ENCODE measurements at places on chromosomes 16 and 17.

- no peak for DNase-seq
Observed at GRCh38 chr17:47277921-47278320, 24.3 kb downstream of the ITGB3 start.

- DNase-seq = no peak
Observed at GRCh38 chr17:75077072-75077495, 10.7 kb upstream of the SLC16A5 start.

DNA sequence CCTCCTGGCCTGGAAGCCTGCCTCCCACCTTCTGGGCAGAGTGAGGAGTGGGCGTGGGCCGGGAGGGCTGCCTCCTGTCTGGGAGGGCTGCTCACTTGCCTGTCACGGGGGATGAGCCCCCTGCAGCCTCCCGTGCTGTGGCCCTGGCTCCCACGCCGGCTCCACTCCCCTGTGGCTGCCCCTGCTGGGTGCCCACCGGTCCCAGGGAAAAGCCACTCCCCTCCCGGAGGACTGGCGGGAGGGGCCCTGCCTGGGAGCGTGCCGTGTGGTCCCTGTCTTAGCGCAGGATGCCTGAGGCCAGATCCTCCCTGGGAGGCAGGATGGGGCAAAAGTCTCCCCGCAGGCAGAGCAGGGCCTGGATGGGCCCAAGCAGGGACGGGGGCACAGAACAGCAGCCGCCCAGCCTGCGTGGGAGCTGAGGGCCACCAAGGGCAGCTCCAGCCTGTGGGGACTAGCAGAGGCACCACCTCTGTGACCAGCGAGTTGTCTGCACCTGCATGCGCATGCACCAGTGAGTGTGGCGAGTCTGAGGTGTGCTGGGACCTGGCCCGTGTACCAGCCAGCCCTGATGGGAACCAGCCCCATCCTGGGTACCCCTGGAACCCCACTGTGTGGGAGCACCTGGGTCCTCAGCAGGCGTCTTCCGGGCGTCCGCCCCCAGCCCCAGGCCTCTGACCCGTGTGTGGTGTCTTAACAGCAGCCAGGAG, 339.9 kb downstream of the SEC14L1 start:
- DNase-seq = no peak

DNA sequence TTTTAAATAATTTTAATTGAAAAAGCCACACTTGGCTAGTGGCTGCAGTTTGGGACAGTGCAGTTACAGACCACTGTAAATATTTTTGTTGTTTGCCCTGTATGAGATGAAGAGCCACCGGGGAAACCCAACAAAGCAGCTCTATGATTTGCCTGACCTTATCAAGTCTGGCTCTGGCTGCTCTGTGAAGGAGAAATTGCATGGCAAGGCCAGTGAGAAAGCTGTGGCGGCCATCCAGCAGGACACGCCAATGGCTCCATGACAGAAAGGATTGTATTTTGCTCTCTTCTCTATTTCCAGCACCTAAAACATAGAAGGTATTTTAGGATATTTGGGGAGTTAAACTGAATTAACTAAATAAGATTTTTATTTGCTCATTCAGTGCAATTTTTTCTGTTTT, 330.0 kb upstream of the DYNLRB2 start:
- DNase-seq = no peak

DNA sequence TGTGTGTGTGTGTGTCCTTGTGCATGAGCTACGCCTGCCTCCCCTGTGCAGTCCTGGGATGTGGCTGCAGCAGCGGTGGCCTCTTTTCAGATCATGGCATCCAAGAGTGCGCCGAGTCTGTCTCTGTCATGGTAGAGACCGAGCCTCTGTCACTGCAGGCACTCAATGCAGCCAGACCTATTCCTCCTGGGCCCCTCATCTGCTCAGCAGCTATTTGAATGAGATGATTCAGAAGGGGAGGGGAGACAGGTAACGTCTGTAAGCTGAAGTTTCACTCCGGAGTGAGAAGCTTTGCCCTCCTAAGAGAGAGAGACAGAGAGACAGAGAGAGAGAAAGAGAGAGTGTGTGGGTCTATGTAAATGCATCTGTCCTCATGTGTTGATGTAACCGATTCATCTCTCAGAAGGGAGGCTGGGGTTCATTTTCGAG, 22.5 kb downstream of the STAT5A start:
- no peak for DNase-seq

- peak; percentile 7 for DNase-seq
Observed at GRCh38 chr17:181245-182049, at the start of gene DOC2B. Gene DOC2B (minus strand): TSS chr17:181650. CDS start chr17:181479, 171 bp downstream.

DNA sequence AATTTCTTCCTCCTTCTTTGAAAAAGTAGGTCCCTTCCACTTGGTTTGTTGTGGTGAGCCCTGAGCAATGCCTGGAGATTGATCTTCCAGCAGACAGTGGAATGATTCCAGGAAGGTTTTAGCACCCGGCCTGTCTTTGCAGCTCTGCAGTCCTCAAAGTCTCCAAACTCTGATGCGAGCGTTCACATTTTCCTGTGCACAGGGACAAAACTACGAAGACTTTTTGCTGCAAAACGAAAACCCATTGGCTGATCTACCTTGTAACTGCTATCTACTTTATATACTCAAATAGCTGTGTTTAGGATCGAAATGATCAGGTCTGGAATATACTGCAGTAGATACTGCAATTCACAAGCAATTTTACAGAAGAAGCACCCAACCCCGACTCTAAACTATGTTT, 21.7 kb downstream of the G6PC1 start:
- no peak for DNase-seq

- no peak for DNase-seq
Observed at GRCh38 chr17:67047382-67047781, 3.0 kb downstream of the CACNG1 start.

- DNase-seq = no peak
Observed at GRCh38 chr16:58999762-59000161, 265.6 kb upstream of the GOT2 start.

GRCh38 chr17:72069586-72070202, 51.1 kb upstream of the SOX9 start:
- DNase-seq = no peak

DNA sequence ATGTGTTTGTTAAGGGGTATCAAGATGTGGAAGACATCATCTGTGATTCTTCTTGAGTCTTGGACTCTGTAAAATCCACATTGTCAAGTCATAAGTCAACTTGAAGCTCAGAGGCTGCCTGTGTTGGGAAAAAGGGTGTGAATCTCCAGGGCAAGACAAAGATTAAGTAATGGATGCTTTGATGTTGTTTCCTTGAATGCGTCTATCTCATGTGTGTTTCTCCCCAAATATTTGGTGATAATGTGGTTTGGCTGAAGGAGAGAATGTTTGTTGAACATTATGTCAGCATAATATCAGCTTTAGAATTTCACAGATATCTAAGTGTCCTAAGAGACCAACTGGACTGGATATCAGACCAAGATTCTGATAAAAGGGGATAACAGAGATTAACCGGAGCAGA, 24.1 kb upstream of the KCNJ16 start:
- DNase-seq = no peak

DNA sequence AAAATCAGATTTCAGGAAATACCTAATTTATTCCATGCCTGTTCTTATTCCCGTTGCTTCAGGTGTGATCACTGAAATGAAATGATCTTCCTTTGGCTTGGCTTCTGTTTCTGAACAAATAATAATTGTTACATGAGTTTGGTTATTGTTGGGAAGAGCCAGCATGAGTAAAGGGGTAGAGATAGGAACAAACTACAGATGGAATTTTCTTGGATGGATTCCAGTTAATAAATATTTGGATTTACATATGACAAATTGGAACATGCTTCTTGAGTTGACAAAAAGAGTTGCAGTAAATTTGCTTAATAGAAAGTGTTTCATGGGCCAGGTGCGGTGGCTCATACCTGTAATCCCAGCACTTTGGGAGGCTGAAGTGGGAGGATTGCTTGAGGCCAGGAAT, 28.2 kb downstream of the TAC4 start:
- no peak for DNase-seq

- DNase-seq = no peak
Observed at GRCh38 chr17:77369544-77369971, 228.8 kb downstream of the SEC14L1 start.

DNA sequence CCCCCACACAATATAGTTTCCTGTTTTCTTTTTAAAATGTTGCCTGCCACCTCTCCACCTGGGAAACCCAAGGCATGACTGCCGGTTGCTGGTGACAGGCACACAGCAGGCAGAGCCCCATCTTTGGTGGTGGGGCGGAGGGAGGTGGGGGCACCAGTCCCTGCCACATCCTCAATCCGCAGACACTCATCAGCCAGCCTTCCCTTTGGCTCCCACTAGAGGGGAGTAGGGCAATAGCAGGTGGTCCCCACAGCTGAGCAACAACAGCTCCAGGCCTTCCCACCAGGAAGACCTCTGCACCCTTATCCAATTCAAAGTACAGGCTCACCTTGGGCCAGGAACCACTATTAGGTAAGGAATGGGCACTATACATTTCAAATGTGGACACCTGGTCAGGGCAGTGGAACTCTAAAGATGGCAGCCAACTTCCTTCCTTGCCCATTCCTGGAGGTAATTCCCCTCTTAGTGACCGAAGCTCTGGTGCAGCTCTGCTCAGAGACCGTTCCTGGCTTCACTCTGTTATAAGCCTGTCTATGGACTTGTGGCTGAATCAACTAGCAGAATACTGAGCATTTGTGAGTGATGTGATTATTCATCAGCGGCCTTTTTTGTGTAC, 13.9 kb downstream of the RECQL5 start:
- no peak for DNase-seq

DNA sequence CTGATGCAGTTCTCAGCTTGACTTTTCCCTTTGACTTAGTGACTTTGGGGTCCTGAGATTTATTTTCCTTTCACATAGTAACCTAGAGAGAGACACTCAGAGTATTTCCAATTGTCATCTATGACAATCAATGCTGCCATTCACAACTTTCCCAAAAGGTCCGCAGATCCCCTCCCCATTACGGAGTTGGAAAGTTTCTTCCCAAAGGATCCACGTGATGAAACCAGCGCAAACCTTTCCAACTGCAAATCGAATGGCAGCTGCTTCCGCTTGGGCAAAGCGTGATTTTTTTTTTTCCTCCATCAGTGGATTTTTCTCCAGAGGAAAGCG, 538 bp upstream of the FCSK start:
- DNase-seq = no peak

GRCh38 chr16:71883168-71883848, 674 bp downstream of the ZNF821 start:
- peak; percentile 66 for DNase-seq

- DNase-seq = no peak
Observed at GRCh38 chr17:64240261-64240740, 22.8 kb downstream of the TEX2 start.

GRCh38 chr16:4005731-4006130, 110.5 kb downstream of the ADCY9 start:
- DNase-seq = no peak

DNA sequence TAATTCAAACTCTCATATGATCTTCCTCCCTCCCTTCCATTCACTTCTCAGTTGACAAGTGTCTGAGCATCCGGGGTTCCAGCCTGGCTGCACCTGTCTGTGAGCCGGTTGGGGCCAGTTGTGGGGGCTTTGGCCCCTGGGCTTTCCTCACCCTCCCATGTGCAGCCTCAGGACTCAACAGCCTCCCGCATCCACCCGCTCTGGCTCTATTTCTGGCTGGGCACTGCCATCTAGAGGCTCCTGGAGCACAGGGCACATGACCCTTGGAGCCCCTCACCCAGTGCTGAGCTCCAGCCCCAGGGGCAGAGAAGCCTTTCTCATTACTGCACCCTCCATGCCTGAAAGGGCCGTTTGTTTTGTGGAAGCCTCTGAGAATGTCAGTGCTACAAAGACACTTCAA, 43.3 kb downstream of the HAPSTR1 start:
- DNase-seq = peak; percentile 61

GRCh38 chr17:9020824-9021157, 519 bp upstream of the NTN1 start:
- no peak for DNase-seq

GRCh38 chr17:49024523-49024922, 27.3 kb downstream of the IGF2BP1 start:
- no peak for DNase-seq

GRCh38 chr16:8850279-8850885, 18.4 kb downstream of the CARHSP1 start:
- DNase-seq = no peak

- DNase-seq = no peak
Observed at GRCh38 chr16:21190599-21190998, 20.8 kb downstream of the ZP2 start.

- no peak for DNase-seq
Observed at GRCh38 chr17:35586569-35587073, 501 bp upstream of the AP2B1 start.

DNA sequence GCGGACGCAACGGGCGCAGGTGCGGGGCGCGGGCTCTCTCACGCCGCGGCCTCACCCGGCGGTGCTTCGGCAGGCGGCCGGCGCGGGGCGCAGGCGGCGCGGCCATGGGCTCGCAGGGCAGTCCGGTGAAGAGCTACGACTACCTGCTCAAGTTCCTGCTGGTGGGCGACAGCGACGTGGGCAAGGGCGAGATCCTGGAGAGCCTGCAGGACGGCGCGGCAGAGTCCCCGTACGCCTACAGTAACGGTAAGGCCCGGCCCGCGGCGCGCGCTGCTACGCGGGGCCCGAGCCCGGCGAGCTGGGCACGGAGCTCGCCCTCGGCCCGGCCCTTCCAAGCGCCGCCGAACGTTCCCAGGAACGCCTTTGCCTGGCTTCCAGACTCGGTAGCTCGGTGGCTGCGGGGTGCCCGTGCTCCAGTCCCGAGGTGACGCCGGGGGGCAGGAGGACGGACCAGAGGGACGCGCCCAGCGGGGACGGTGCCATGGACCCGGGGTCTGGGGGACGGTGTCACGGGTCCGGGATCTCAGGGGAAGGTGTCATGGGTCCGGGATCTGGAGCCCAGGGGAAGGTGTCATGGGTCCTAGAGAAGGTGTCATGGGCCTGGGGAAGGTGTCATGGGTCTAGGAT, 435 bp downstream of the RAB40C start:
- DNase-seq = no peak

- no peak for DNase-seq
Observed at GRCh38 chr17:80251966-80252365, 8.7 kb upstream of the RNF213 start.

DNA sequence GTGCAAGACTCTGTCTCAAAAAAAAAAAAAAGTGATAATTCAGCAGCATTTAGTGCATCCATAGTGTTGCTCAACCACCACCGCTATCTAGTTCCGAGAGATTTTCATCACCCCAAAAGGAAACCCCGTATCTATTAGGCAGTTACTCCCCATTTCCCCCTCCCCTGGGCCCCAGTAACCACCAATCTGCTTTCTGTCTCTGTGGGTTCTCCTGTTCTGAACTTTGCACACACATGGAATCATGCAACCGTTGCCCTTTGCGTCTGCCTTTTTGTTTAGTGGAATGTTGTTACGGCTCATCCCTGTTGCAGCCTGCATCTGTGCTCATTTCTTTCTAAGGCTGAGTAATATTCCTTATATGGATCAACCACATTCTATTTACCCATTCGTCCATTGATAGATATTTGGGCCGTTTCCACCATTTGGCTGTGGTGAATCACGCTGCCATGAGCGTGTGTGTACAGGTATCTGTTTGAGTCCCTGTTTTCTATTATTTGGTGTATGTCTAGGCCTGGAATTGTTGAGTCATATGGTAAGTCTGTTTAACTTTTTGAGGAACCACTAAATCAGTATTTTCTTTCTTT, 8.7 kb upstream of the SYNGR2 start:
- no peak for DNase-seq

GRCh38 chr17:79630126-79630525, 19.3 kb upstream of the RBFOX3 start:
- no peak for DNase-seq

GRCh38 chr16:58127033-58127556, 2.1 kb downstream of the CFAP20 start:
- DNase-seq = peak; percentile 16
